ENCODE measurements at places on chromosomes 4 and X.

- no peak for DNase-seq
Measured at GRCh38 chr4:41835321-41835995, 86.9 kb upstream of the PHOX2B start.

DNA sequence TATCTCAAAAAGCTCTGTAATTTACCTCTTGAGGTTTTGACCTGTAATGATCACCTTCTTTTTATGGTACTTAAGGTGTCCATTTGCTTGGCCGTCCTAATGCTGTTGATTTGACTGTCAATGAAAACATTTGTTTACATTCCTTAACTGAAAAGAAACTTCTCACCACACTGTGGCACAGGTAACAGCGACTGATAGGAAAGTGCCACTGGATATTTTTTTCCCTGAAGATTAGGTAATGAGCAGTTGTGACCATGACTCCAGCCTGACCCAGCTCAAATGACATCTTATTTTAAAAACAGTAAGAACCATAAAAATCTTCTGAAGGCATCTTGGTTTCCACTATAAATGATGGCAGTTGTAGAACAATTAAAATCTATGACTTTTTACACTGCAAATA is 87.6 kb downstream of the HHIP start:
- DNase-seq: no peak

- DNase-seq: no peak
Measured at GRCh38 chrX:47112316-47112954, 32.1 kb downstream of the NDUFB11 start.

DNA sequence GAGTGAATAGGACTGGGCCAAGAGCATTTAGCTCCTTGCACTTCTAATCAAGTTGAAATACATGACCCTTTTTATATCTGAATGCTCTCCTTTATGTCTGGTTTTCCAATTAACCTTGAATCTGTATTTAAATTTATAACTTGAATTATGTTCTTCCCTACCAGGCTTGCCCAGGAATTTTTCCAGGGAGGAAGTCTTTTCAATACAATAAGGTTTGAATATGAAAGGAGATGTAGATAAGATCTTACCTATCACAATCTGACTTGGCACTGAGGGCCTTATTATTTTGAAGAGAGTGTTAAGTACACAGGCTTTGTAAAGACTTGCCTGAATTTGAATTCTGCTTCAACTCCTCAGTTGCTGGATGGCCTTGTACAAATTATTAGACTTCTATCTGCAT is 555.7 kb downstream of the PCDH7 start:
- DNase-seq: no peak

GRCh38 chr4:52611030-52611555 is 48.0 kb downstream of the USP46 start:
- DNase-seq: no peak

DNA sequence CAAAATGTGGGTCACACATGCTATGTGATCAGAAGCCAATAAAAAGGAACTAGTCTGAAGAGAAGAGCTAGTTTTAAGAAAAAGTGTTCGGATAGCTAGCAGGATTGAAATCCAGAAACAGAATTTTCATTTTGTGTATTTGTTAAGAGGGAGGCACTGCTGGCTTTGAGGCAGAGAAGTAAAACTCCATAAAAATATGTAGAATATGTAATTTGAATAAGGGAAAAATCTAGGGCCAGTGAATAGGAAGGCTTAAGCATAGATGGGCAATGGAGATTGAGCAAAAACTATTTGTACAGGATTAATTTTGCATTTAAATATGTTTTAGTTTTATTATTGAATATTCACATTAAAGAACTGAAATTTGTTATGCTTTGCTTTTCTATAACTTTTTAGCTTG is 399.9 kb upstream of the PITX2 start:
- DNase-seq: no peak

DNA sequence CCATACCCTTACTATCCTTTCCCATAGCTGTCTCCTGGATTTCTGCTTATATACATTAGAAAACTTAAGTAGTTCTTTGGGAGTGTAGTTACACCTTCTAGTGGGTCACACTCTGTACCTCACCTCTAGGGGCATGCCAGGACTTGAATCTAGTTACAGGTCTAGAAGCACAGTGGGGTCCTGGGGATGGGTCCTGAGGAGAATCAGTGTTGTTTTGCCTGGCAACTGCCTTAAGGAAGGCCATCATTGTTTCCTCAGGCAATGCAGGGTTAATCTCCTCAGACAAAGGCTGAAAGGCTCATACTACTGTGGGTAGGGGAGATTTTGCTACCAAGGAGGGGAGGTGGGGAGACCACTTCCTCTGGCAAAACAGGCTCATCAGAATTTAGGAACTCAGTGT is 750.3 kb downstream of the FAT4 start:
- DNase-seq: no peak

All from T-helper 22 cell (primary cell).